ENCODE measurements at places on chromosomes 2 and 18. TPM values are rescaled to one million over a fixed set of nuclear protein-coding genes. Genes with fewer than 3 reads are reported as not detected.

The PCARE gene
- total RNA-seq: not detected

The CYP1B1 gene
- total RNA-seq: 9.5 TPM

The ARHGAP28 gene
- total RNA-seq: not detected

- DNase-seq: peak; percentile 58
Measured at GRCh38 chr18:62183578-62184195, 3.2 kb downstream of the PIGN start.

GRCh38 chr2:182170341-182170740 lies 184.7 kb downstream of the PPP1R1C start:
- DNase-seq: no peak

DNA sequence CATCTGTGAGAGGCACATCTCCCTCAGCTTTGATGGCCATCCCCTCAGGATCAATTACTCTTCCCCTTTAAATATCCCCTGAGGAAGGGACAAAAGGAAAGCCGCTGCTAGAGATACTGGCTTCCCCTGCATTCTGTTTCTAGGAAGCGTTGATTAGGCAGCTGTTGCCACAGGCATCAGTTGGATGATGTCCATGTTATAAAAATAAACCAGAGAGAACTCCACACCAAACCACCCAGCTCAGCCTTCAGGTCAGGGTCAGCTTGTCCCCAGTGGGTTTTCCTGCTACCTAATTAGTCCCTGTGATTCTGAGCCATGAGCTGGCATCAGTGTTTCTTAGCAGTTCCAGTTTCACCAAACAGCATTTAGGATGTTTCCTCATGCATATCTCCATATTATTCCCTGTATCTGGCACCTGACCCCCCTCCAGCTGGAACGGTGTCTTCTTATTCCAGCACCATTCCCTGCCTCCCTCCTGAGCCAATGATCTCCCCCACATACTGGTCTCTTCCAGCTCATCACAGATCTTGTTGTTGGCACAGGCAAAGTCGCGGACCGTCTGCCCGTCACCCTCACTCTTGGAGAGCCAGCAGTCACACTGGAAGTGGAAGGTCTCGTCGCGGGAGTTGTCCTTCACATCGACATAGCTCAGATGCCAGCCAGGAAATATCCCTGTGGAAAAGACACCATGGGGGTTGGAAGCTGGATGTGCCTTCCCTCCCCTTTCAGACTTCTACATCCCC lies 168.4 kb downstream of the LOXHD1 start:
- DNase-seq: no peak

The FRZB gene
- total RNA-seq: not detected

The ELOA2 gene
- total RNA-seq: not detected

DNA sequence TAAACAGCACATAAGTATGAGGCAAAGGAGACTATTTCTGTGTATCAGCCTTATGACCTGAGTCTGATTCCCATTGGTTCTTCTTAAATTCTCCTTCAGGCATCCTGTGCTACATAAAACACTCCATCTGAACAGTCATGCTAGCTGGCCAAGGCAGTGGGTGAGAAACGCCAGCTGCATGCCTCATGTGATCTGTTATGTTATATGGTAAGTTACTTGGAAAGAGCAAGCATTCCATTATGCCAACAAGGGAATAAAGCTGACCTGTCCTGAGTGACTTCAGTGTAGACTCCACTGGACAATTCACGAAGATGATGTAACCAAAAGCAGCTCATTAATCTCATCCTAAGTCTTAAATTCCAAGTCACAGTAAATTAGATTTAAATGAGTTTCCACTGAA lies 216.5 kb upstream of the FN1 start:
- DNase-seq: no peak

DNA sequence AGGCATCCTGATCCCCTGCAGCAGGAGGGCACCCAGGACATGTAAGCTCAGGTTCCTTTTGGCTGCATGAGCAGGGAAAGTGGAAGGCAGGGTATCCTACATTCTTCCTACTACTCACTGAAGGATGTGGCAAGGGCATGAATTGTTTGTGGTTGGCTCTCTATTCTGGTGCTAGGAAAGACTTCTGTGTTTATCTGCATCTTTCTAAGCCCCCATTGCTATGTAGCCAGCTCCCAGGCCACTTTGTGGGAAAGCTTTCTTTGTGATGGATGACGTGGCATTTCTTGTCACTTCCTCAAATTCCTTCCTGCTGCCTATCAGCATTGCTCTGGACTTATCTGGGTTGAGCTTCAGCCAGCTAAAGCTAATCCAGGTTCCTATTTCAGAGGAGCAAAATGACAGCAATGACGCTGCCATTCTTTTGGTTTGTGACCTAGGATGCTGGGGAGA lies 46.2 kb downstream of the MEIS1 start:
- DNase-seq: no peak

DNA sequence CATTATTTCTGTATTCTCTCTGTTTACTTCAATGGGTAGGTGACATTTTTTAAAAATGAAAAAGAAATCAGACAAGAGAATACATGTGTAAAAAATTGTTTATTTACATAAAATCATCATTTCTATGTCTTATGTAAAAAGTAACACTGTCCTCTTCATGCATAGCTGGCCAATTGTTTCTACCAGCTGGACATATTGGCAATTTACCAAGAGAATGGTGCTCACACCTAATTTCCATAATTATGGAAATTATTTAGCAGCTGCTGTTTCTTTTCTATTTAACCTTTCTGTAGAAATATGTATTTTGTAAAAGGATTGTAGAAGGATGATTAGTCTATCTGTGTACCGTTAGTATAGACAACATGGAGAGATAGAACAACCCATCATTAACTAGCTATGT lies 791.9 kb downstream of the TRIB2 start:
- no peak for DNase-seq

DNA sequence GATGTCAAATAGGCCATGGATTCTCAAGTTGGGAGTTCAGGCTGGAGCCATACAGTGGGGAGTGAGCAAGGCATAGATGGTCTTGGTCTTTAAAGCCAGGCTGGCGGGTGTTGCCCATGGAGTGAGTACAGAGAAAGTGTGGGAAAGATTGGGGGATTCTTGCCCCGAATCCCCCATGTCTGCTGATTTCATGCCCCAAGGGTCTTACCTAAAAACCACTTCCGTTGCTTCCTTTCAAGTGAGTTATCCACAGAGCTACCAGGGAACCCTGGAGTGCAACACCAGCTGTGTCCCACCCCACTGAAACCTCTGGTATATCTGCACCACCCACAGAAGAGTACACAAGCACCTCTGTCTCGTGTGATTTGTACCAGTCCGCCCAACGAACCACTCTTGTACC lies 31.4 kb downstream of the FHOD3 start:
- no peak for DNase-seq

GRCh38 chr2:44942304-44943030 lies 965 bp downstream of the SIX3 start:
- no peak for DNase-seq

DNA sequence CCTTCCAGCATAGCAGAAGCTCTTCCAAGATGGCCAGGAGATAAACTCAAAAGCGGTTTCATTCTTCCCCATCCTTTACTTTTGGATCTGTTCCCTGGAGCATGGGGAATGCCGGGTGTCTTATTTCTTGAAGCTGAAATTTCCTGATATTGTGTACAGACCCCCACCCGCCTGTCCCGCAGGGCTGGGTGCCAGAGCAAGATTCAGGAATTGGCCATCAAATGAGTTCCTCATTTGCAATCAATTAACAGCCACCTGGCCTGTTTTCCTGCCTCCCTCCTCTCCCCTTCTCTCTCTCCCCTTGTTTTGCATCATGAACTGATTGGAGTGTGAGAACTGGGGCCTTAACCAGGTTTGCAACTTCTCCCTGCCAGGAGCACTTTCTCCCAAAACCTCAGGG lies 202.1 kb downstream of the SH3RF3 start:
- no peak for DNase-seq

DNA sequence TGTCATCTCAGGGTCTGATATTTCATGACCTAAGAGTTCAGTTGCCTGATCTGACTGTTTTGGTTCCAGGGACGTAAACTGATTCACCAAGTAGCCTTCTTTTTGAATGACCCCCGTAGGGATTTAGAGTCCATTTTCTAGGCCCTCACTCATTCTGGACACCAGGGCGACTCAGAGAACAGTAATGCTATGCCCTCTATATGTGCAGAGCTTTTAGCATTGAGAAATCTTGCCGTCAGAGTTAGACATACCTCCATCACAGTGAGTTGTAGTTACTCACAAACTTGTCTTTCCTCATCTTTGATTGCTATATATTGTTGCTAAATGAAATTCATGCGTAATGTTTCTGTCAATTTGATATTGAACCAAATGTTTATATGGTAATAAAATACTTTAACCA lies 92.3 kb downstream of the OSBPL6 start:
- no peak for DNase-seq

The ZAP70 gene
- 164 TPM for total RNA-seq

- DNase-seq: no peak
Measured at GRCh38 chr2:228344531-228344930, 163.0 kb upstream of the SPHKAP start.

The CRYGD gene
- not detected for total RNA-seq

GRCh38 chr2:149613704-149614103 lies 26.1 kb upstream of the MMADHC start:
- DNase-seq: no peak

The MITD1 gene
- total RNA-seq: 85.1 TPM

The NT5C1B gene
- not detected for total RNA-seq

GRCh38 chr2:144379851-144380311 lies 140.0 kb downstream of the ZEB2 start:
- no peak for DNase-seq

The G6PC2 gene
- not detected for total RNA-seq

The NAT8 gene
- total RNA-seq: not detected

DNA sequence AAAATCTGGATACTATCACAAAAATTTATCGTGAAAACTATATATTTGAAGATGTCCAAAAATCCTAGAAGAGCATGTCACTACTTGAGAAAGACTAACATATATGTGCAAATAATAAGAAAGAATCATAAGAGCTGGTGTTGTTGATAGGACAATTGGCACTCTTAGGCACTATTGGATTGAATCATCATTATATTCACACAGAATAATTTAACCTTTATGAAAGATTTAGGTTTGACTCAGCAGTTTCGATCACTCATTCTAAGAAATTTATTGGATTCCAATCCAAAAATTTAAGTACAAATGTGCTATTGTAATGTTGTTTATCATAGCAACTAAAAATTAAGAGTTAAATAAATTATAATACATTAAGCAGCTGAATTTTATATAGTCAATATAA lies 503.6 kb downstream of the SPAG16 start:
- no peak for DNase-seq

The LOXL3 gene
- total RNA-seq: 3.6 TPM

The IL36RN gene
- not detected for total RNA-seq

GRCh38 chr2:117855886-117856285 lies 41.4 kb downstream of the DDX18 start:
- DNase-seq: no peak

The FAM110C gene
- 2.0 TPM for total RNA-seq

DNA sequence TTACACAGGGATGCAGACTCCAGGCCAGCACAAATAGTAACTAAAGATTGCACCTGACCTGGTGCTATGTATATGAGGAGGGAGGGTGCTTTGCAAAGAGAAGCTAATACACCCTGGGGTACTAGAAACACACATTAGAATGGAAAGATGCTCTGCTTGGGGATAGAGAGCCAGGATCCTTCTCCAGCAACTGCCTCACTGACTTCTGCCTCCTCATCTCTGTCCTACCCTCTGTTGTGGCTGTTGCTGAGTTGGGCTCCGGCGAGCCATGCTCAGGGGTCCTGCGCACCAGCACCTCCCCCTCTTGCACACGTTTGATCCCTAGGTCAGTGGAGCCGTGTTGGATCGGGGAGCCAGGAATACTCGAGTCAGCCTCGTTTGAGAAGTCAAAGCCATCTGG lies 23.7 kb upstream of the ORC2 start:
- no peak for DNase-seq

The METAP1D gene
- total RNA-seq: 9.9 TPM

DNA sequence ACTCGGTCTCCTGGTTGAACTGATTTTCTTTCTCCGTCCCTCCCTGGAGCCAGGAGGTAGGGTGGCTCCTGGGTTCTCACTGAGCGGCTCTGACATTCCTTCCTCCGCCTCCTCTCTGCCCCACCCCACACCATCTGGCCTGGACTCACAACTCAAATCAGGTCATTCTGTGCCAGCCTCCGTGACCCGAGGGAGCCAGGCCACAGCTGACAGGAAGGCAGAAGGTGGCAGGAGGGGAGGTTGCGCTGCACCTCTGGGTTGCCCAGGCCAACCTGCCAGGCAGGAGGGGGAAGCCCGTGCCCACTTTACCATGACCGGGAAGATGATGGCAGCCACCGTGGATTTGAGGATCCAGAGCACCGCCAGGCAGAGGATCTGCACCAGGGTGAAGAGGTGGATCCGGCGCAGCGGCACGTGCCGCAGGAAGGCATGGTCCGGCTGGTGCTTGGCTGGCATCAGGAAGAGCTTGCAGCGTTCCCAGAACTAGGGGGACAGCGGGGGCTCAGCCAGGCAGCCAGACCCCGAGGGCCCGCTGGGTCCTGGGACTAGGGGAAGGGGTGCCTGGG lies 28.3 kb downstream of the MTHFD2 start:
- no peak for DNase-seq

DNA sequence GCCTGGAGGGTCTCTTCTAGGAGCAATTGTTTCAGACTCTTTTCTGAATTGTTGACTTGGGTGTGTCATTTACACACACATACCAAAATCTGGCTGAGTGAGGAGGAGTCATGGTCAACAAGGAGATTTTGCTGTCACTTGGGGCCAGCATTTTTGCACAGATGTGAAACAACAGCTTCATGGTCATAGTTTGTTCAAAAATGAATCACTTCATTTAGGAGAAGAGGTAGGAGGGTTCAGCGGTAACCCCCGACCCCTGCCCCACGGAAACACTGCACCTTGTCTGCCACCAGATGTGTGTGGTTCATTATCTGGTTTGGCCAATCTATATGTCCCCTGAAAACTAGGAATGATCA lies 42.2 kb downstream of the LBH start:
- peak; percentile 59 for DNase-seq

- peak; percentile 17 for DNase-seq
Measured at GRCh38 chr2:206084439-206084869, 1.5 kb downstream of the INO80D start.

The ZSWIM2 gene
- not detected for total RNA-seq

The DOCK10 gene
- total RNA-seq: 179 TPM

The VWC2L gene
- not detected for total RNA-seq

DNA sequence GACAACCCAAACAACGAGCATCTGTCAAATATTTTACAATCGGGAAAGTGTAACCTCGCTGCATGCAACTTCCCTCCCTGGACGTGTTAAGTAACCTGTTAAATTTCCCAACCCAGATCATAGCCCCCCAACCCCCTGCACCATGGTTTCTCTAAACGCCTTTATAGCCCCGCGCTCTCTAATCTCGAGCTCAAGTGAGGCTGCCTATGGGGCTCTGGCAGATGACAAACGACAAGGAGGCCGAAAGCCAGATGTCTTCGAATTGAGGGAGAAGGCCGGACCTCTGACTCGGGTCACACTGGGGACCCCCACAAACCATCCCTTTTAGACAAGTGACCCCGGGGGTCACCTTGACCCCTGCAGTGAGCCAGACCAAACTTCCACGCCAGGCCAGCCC lies 526 bp downstream of the COX7A2L start:
- DNase-seq: no peak
